ENCODE measurements at places on chromosomes 4 and X. TPM values are rescaled to one million over a fixed set of nuclear protein-coding genes. Genes with fewer than 3 reads are reported as not detected.

Gene CASP6
- total RNA-seq = 33.1 TPM

Gene CXCL11
- 0.48 TPM for total RNA-seq

Gene IL2RG
- total RNA-seq = 503 TPM

Gene ITM2A
- 152 TPM for total RNA-seq

Gene CENPE
- 47.6 TPM for total RNA-seq

Gene ABLIM2
- total RNA-seq = 0.43 TPM

Gene CTAG2
- total RNA-seq = not detected

Gene RTL5
- 0.18 TPM for total RNA-seq

Gene SH3D19
- total RNA-seq = not detected

Gene NR3C2
- 0.23 TPM for total RNA-seq

Gene PARM1
- not detected for total RNA-seq

Gene CT45A2
- total RNA-seq = not detected

Gene CYP2U1
- 1.9 TPM for total RNA-seq

Gene SSX4B
- not detected for total RNA-seq

Gene KIF4A
- total RNA-seq = 32.2 TPM

Gene PPEF2
- total RNA-seq = 0.52 TPM

Gene ABCG2
- 0.75 TPM for total RNA-seq

Gene SATL1
- total RNA-seq = not detected

Gene CSAG3
- not detected for total RNA-seq

Gene GPM6B
- not detected for total RNA-seq

Gene GLRA3
- not detected for total RNA-seq

Gene ARMCX6
- 43.4 TPM for total RNA-seq

Gene CC2D2A
- total RNA-seq = not detected

Gene AWAT2
- not detected for total RNA-seq

Gene TCEANC
- 9.9 TPM for total RNA-seq

Gene C4orf50
- total RNA-seq = 0.59 TPM

Gene NDST3
- not detected for total RNA-seq

Gene VCX
- total RNA-seq = not detected

Measured in T-helper 2 cell treated with Interferon-gamma antibody and Interleukin-4, amounts not matched to agents 100 ng/mL and 5 ng/mL, for 36 hours (primary cell).